ENCODE measurements at places on chromosomes 12 and 14.

DNA sequence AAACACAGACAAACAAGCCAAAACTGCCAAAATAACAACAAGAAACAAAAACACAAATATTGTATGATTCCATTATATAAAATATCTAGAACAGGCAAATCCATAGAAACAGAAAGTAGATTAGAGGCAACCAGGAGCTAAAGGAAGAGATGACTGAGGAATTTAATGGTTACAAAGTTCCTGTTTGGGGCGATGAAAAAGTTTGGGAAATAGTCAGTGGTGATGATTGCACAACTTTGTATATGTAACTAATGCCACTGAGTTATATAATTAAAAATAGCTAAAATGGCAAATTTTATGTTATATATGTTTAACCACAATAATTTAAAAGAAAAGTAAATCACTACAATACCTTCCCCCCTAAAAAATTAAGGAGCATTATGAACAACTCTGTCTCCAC lies 24.5 kb downstream of the GNPTAB start:
- no peak for DNase-seq

GRCh38 chr14:93978735-93979134 lies 2.4 kb upstream of the ASB2 start:
- DNase-seq = no peak

GRCh38 chr12:66589095-66589494 lies 89.8 kb downstream of the GRIP1 start:
- DNase-seq = no peak

DNA sequence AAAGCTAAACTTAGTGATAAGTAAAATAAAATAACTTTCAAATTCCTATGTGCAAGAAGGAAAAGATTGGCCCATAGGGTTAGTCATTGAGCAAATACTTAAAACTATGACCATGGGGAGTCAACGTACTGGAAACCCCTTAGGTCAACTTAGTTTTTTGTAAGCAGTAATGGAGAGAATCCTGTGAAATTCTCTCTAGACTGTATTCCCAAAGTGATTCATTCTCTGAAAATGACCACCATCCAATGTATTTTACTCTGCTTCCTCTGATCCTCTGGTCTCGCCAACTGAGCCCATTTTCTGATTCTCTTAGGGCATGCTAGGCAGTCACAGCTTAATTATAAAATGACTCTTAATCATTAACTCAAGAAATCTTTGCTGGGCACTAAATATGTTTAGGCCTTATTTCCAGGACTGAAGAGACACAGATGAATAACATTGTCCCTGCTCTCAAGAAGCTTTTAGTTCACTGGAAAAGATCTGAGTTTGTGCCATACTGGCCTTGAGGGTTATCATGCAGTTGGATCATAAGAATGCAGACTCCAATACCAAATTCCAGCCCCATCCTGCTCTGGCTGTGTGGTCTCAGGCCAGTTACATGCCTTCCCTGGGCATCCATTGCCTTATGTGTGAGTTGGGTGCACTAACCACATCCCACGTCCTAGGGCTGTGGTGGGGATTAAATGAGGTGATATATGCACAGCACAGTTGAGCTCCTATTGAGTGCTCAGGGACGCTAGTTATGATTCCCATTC lies 732.4 kb downstream of the AACS start:
- DNase-seq = no peak

DNA sequence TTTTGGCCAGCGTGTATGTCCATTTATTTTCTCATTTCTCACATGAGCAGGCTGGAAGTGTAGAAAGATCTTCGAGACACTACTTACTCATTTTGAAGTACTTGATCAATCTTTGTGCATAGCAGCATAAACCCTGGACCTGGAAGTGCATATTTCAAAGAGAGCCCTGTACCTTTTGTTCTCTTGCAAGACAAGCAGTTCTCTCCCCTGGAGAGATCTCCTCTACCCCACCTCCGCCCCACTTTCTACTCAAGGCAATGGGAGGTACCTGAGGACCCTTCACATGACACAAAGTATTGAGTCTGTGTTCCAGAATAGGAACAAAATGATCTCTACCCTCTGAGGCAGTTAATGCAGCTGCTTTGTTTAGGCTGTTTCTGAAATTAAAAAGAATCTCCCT lies 27.4 kb upstream of the RASSF3 start:
- DNase-seq = no peak

GRCh38 chr14:104363891-104364760 lies 215.4 kb upstream of the C14orf180 start:
- DNase-seq = no peak

GRCh38 chr12:108806346-108806745 lies 51.0 kb downstream of the SSH1 start:
- no peak for DNase-seq

Data from EL (cell line).